Fibroblast of lung (primary cell): ENCODE measurements at places on chromosomes 5 and 9.

DNA sequence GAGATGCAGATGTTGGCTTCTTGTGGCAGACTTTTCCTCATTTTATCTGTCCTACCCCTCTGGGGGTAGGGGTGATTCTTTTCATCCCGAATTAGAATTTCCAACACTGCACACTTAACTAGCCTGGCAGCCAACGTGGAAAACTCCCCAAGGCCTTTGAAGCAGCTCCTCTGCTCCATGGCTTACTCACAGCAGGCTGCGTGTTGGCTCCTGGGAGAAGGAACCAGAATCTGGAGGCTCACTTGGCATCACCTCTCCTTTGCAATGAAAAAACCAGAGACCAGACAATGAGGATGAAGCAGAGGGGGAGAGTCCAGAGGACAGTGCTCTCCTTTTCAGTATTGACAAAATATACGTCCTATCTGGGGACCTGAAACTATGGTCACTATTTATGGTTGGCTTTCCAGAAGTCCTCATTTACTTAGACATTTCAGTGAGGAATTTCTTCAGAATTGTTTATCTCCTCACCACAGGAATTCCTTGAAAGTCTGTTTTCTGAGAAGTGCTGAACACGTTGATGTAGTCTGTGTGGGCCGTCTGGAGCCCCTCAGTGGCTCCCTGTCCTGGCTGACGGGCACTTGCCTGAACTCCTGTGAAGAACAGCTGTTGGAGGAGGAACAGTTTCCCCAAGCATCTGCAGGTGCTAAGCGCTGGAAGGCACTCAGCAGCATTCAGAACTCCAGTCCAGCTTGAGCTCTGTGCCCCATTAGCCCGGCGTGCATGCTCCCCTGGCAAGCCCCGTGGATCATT lies 231.3 kb downstream of the RFK start:
- peak; percentile 86 for DNase-seq

DNA sequence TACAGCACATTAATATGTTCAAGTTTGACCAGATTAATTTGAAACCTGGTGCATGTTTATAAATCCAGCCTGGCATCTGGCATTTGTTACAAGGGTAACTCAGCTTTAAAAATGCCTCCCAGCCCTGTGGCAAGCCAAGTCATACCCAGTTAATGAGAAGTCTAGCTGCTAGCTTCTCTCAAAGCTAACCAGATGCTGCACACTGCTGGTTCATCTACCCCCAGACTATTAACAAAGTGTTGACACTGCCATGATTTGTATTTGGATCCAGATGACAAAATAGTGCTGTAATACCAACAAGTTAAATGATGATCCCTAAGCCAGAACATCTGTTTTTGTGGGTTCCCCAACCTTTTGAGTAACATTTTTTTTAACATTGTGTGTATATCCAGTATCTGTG lies 573.7 kb upstream of the DAB2 start:
- no peak for DNase-seq

GRCh38 chr5:89241186-89241585 lies 358.2 kb upstream of the MEF2C start:
- DNase-seq, result peak; percentile 78

GRCh38 chr5:158886957-158887356 lies 212.8 kb downstream of the EBF1 start:
- no peak for DNase-seq

DNA sequence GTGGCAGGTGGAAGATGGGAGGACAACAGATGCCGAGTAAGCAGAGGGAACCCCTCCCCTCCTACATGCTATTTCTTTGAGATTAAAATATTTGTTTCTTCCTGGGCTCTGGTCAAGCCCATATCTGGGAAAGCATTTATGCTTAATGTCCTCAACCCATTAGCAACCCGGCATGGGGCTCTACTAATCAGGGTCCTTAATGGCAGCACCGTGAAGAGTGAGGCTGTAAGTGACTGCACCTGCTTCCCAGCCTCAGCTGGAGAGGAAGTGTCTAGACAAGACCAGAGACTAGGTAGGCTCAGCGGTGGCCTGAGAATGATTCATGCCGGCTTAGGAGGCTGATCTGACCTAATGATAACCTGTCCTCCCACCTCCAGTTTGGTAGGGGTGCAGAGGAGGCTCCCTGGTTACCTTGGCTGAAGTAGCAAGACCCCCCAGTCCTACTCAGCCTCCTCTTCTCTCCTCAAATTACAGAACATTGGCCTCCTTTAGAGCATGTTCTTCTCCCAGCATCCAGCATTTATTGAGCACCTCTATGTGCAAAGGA lies 61.3 kb upstream of the HSPA9 start:
- no peak for DNase-seq

DNA sequence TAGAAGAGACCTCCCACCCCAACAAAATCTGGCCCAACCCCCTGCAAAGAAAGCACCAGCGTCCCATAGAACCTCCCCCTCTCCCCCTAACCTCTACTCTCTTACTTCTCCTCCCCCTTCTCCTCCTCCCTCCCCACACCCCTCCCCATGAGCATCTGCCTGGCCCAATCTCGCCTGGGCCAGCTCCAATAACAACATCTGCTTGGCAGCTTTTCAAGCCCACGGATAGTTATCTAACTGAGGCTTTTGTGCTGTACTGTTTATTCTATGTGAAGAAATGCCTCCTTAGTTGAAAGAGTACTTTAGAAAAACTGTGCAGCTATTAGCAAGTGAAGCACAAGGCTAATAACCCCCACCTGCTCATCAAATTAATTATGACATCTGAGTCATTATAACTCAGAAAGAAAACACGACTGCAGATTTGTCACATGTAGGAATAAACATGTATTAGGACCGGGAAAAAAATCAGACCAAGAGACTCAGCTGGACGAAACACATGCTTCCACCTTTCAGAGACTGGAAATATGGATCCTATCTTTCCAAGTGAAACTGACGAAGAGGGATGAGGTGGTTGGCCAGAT lies 42.8 kb downstream of the NFIB start:
- peak; percentile 90 for DNase-seq

- peak; percentile 58 for DNase-seq
Measured at GRCh38 chr5:148970228-148970627, 92.6 kb downstream of the SH3TC2 start.

DNA sequence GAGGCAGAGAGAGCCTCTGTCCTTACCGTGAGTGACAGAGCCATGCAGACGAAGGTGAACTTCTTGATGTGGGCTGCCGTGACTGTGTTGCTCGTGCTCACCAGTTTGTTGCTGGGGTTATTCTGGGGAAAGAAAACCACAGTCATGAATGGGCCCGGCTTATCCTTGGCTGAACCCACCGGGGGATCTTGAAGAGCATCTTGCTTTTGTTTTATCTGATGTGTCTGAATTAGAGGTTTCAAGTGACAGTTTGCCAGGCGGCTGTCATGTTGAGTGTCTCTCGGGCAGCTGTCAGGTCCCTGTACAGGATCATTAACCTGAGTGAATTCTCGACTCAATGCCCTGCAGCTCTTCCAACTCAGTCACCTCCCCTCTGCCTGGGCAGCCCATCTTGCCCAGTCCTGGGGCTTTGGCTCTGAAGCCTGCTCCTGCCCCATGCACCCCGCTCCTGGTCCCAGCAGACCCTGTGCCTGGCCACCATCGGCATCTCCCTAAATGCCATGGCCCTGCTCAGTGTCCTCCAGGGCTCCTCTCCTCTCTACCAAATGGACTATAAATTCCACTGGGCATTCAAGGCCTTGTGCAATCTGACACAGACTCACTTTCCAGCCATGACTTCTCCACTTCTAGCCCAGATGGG lies 77.4 kb downstream of the OTULIN start:
- DNase-seq, result no peak

DNA sequence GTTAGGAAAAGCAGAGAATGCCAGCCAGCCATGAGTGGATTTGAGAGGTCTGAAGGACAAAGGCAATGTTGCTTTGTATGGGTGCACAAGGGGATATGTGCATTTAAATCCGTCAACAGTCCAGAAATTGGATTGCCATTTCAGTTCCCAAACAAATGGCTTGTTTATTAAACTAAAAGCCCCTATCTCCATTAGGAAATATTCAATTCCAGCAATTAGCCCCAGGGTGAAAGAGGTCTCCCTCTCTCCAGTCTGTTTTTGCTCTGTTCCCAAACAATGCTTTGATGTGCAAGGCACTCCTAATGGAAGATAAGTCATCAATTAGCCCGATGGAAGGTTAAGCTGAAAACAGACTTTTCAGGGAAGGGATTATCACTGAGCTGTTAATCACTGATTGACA lies 101.3 kb downstream of the C9orf152 start:
- DNase-seq, result no peak

DNA sequence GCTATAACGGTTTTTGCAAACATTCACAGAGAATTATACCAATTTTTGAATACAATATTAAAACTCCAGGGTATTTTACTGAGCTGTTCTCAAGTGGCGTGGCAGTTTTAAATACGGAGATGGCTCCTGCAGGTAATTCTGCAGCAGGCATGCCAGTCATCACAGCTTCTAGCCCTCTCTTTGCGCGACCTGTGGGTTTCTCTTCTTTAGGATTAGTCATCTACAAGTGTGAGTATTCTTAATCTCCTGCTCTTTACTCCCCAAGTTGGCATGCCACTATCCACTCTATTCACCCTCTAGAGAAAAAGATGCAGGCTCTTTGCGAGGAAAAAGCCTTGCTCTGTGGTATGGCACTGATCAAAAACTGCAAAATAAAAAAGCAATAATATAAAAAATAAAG lies 43.9 kb downstream of the ANKRD31 start:
- no peak for DNase-seq

DNA sequence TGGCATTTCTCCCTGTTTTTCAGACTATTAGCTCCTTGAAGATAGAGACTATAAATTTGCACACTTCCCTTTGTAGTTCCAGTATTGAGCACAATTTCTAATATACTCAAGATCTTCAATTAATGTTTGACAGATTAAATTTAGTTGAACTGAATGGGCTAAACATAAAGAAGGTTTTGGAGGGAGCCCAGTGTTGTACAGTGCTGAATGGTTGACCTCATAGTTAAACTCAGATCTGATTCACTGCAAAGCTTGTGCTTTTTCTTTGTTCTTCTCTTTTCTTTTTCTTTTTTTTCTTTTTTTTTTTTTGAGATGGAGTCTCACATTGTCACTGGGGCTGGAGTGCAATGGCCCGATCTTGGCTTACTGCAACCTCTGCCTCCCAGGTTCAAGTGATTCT lies 411.7 kb upstream of the ZNF462 start:
- no peak for DNase-seq

- peak; percentile 74 for DNase-seq
Measured at GRCh38 chr9:107866711-107867311, 377.2 kb upstream of the KLF4 start.

DNA sequence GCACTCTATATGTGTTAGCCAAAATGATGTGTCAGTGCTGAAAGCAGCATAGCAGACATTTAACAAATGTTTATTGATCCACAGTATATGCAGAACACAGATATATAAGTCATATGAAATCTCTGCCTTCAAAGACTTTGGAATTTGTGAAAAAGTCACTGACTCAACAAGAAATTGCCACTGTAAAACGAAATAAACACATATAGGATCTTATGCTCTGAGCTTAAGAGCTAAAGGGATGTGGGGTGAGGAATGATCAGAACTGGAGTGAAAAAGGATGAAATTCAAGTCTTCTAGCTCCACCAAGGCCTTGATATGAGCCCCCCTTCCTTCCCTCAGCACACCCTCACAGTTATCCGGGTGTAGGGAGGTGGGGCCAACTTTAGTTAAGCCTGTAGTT lies 49.9 kb downstream of the PLAC8L1 start:
- no peak for DNase-seq

DNA sequence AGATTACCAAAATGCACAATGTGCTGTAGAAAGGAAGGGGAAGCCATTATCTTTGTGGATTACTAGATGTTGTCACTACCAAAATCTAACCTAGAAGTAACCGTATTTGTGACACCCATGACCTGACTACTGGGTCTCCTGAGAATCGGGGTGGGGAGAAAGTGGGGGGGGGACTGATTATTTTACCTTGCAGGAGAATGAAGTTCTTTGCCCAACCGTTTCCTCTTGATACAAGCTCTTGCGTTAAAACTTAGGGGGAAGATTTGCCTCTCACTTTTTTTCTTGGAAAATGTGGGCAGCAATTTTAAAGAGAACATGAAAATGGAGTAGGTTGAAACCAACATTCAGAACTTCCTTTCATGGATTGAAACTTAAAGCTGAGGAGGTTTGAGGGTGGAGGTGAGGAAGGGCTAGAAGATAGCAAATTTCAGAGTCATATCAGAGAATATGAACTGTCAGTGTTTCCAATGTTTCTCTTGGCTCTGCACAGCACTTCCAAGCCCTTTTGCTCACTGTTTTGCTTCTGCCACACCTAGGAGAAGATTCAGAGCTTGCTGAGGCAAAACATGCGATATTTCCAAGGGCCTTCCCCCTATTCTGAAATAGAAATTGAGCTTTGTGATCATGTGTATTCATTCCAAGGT lies 280.8 kb downstream of the AOPEP start:
- peak; percentile 25 for DNase-seq

DNA sequence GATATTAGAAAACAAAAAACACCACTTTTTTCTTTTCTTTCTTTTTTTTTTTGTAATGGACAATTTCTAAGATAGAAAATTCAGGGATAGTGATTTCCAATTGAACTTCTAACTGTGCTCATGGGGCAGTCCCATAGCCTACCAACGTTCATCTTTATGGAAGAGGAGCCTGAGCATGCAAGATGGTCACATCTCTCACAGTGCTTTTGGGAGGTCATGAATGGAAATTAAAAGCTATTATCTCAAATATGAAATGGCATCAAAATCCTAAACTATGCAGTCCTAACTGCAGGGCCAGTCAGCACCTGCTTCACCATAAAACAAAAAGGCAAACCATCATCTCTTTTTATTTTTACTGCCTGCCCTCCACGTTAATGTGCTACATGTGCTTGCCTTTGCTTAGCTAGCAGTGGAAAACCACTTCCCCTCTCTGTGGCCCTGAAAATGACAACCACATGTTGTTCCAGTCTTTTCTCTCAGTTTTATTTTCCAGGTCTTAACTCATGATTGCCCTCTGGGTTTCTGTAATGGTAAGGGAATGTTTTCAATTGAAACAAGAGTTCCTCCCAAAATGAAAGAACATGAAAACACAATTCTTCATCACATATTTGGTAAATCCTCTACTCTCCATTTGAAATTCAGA lies 16.7 kb downstream of the IFNB1 start:
- DNase-seq, result peak; percentile 36

- no peak for DNase-seq
Measured at GRCh38 chr5:67620424-67621397, 424.1 kb upstream of the CD180 start.

DNA sequence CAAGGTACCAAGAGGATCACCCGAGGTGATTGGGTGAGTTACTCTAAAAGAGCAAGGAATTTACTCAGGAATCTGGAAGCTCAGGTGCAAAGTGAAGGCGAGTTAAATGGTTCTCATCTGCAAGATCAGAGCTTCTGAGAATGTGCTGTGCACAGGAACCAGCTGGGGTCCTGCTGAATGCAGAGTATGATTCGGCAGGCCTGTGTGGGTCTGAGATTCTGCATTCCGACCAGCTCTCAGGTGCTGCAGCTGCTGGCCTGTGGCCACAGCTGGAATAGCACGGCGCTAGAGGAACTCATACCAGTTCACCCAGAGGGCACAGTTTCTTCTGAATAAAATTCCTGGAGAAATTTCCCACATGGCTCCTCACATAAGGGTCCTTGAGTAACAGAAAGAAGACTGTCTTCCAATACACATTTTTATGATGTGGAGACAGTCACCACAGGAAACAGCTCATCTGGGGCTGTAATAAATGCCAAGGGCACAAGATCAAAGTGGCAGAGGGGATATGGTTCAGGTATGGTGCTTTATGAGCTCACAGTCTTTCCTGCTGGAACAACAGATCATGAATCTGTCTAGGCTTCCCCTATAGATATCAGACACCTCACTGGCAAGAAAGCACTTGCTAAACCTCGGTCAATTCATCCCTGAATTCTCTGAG lies 83.9 kb downstream of the PTPN3 start:
- no peak for DNase-seq

- peak; percentile 11 for DNase-seq
Measured at GRCh38 chr9:132942541-132943182, 1.8 kb downstream of the TSC1 start.

- no peak for DNase-seq
Measured at GRCh38 chr9:20373263-20373662, 249.0 kb downstream of the MLLT3 start.
